KBM-7 (cell line): ENCODE measurements at places on chromosomes 4 and X.

DNA sequence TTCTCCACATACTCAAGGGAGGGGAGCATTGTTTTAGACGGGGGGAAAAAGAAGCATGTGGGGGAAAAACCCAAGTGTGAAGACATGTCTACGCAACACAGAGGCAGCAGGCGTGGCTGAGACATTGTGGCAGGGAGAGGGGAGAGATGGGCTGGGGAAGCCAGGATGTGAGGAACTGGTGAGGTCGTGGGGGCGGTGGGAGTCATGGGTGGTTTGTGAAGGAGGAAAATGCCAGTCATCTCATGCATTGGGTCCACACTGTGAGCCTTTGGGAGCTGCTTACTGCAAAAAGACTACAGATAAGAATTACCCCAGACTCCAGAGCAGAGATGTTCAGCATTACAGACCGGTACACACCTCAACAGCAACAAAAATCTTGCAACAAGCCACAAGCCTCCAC, 2.1 kb downstream of the JAKMIP1 start:
- DNase-seq = no peak

DNA sequence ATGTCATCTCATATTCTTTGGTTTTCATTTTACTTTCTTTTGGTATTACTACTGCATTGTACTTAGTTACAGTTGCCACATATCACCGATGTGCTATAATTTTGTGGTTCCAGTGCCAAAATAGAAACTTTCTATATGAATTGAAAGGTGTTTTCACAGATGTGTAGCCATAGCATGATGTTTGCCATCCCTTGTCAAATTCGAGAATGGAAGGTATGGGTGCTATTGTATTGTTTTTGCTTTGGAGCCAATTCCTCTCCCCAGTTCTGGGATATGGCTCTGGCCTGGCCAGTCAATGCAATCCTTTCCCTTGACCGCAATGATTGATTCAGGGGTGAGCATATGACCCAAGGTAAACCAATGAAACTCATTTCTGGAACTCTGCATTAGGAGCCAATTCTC, 86.2 kb upstream of the RPS6KA3 start:
- no peak for DNase-seq

DNA sequence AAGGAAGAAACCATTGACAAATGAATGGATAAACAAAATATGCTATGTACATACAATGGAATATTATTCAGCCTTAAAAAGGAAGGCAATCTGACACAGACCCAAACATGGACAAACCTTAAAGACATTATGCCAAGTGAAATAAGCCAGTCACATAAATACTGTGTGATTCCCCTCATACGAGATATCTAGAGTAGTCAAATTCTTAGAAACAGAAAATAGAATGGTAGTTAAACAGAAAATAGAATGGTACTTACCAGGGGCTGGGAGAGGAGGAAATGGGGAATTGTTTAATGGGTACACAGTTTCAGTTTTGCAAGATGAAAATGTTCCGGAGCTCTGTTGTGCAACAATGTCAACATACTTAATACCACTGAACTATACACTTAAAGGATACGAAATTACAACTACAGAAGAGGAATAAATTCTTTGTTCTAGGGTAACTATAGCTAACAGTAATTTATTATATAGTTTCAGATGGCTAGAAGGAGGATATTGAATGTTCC, 47.8 kb upstream of the DUSP21 start:
- DNase-seq = no peak

- no peak for DNase-seq
Measured at GRCh38 chrX:53125506-53125905, 31.6 kb downstream of the KANTR start.

DNA sequence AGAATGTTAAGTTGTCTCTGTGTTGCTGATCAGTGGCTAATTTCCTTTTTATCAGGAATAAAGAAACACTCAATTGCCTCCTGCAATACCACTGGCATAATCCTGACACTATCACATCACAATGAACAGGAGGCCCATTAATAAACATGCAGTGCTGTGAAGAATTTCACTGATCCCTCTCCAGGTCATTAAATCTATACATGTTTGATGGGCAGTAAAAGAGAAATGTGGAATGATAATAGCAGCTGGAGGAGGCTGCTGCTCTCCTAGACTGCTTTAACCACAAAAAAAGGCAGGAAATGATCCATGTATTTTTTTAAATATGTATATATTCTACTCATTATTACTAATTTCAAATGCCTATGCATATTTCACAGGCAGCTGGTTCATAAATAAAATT, 202.1 kb downstream of the CENPC start:
- no peak for DNase-seq

GRCh38 chr4:54581807-54582206, 76.0 kb upstream of the KIT start:
- DNase-seq = no peak

DNA sequence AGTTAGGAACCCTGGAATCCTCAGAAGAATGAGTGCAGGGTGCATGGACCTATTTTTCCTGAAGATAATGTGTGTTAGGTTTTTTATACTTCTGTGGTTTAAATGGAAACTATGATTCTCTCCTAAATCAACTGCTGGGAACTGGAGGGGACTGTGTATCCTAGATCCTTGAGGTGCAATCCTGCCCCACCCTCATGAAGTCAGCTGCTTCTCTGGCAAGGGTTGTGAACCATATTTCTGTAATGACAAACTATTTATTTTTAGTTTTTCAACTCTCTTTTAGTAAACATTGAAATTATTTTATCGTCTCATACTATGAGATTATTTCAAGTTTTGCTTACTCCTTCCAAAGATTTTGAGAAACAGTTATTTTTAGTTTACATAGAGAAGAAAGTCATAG, 25.8 kb upstream of the VEGFC start:
- no peak for DNase-seq

- DNase-seq = no peak
Measured at GRCh38 chr4:681736-682451, 7.1 kb downstream of the SLC49A3 start.
